ENCODE measurements at places on chromosomes 3 and 15. TPM values are rescaled to one million over a fixed set of nuclear protein-coding genes. Genes with fewer than 3 reads are reported as not detected.

Gene FBXL2
- total RNA-seq, result 20.7 TPM

Gene SECISBP2L
- 12.8 TPM for total RNA-seq

Gene HRG
- not detected for total RNA-seq

Gene CCNB2
- total RNA-seq, result 6.3 TPM

Gene CCR3
- total RNA-seq, result not detected

Gene CISH
- total RNA-seq, result 1.3 TPM

Gene CHDH
- 1.2 TPM for total RNA-seq

Gene ZPLD1
- 1.7 TPM for total RNA-seq

Gene PLSCR5
- total RNA-seq, result not detected

Gene TGM5
- total RNA-seq, result 0.21 TPM

Gene SCAANT1
- total RNA-seq, result not detected

Gene GOLGA6L4
- 0.21 TPM for total RNA-seq

Gene PPM1L
- total RNA-seq, result 7.0 TPM

Gene CFAP20DC
- total RNA-seq, result 7.7 TPM

Gene GOLGA8S
- total RNA-seq, result not detected

Gene TMEM266
- 0.85 TPM for total RNA-seq

Gene BFSP2
- total RNA-seq, result not detected

Gene PLCH1
- under 0.01 TPM for total RNA-seq

Gene GCNT3
- 10.4 TPM for total RNA-seq

Gene GPR171
- total RNA-seq, result not detected

All from tracheal epithelial cell (primary cell).